ENCODE measurements at places on chromosomes 13 and 19.

GRCh38 chr19:38735257-38735686, 9.0 kb downstream of the CAPN12 start:
- no peak for DNase-seq

DNA sequence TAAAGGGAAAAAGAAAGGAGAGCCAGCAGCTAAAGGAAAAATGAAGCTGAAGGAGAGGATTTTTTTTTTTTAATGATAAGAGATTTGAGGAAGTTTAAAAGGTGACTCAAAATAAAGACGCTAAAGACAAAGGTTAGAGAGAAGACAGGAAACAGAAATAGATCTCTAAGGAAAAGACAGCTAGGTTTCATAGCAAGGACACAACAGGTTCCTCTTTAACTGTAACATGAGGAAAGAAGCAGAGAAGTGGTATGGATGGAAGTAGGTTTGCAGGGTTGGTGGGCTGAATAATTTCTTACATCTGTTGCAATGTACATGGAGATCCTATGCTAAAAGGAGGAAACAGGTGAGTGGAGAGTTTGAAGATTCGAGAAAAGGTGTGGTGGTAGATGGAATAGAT, 107.5 kb downstream of the MYCBP2 start:
- DNase-seq, result no peak

GRCh38 chr19:42469311-42470235, 26.8 kb upstream of the CXCL17 start:
- DNase-seq, result peak; percentile 58

GRCh38 chr19:51375504-51376221, 3.2 kb upstream of the NKG7 start:
- DNase-seq, result no peak

DNA sequence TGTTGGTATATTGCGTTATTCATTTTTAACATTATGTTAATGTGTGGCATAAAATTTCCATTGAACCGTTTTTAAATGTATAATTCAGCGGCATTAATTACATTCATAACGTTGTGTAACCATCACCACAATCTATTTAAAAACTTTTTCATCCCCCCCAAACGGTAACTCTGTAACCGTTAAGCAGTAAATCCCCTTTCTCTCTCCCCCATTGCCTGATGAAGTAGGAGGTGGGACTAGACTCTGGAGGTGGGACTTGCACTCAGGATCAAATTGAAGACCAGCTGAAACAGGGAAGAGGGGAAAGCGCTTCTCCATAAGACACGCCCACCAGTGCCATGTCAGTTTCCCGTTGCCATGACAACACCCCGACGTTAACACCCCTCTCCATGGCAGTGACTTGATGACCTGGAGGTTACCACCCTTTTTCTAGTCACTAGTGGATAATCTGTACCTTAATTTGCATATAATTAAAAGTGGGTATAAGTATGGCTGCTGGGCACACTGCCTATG, 16.8 kb downstream of the CLEC11A start:
- no peak for DNase-seq

DNA sequence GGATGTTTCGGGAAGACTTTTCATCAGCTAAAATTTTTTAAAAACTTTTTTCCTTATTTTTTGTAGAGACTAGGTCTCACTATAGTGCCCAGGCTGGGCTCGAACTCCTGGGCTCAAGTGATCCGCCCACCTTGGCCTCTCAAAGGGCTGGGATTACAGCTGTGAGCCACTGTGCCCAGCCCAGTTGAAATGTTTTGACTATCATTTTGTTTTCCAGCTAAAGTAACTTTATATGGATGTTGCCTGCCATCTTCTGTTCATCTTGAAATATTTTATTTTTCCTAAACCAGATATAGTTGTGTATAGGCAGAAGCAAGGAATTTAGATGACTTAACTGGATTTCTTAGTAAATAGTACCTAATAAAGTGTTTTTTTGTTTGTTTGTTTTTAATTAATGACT, 7.0 kb downstream of the CAB39L start:
- DNase-seq, result peak; percentile 70

DNA sequence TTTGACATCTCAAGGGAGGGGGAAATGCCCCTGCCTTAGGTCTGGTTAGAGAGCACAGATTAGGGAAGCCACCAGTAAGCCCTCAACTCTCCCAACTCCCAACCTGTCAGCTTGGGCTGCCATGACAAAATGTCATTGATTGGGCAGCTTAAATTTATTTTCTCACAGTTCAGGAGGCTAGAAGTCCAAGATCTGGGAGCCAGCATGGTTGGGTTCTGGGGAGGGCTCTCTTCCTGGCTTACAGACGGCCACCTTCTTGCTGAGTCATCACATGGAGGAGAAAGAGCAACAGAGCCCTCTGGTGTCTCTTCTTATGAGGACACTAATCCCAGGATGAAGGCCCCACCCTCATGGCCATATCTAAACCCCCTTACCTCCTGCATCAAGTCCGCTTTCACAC, 24.2 kb downstream of the C19orf12 start:
- peak; percentile 42 for DNase-seq

DNA sequence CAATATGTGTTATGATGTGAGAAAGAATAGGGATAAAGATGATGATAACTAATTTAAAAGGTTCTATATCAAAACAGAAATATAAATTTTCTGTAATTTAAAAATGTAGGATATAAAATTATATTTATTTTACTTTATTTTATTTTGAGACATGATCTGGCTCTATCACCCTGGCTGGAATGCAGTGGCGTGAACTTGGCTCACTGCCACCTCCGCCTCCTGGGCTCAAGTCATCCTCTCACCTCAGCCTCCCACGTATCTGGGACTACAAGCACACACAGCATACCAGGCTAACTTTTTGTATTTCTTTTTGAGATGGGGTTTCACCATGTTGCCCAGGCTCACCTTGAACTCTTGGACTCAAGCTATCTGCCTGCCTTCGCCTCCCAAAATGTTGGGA, 214.9 kb upstream of the SLITRK1 start:
- DNase-seq, result no peak
